Retinal pigment epithelial cell (primary cell): ENCODE measurements at places on chromosomes 4 and X.

DNA sequence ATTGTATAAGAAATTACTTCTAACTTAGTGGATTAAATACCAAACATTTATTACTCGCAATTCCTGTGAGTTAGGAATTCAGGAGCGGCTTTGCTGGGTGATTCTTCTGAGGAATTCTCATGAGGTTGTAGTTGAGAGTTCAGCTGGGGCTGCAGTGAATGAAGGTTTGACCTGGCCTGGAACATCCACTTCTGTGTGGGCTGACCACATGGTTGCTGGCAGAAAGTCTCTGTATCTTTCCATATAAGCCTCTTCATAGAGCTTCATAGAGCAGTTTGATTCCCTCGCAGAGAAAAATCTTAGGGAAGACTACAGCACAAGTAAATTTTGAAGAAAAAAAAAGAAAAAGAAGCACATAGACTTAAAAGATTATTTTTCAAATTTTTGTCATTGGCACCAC, 339.7 kb upstream of the NWD2 start:
- DNase-seq: no peak

DNA sequence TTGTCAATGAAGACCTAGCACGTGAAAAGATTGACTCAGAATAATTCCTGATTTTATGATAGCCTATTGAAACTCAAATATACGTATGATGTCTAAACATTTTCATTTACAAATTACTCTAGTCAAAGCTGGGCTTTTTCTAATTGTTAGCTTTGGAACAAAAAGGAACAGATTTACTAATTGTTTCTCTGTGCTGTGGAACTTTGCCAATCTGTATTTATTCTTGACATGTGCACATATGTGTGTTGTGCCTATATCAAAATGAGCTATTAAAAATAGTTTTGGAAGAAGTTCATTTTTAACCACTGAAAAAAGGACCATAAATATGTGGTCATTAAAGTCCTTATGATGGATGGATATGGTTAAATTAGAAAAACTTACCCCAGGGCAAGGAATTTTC, 85.4 kb upstream of the PACRGL start:
- DNase-seq: no peak

DNA sequence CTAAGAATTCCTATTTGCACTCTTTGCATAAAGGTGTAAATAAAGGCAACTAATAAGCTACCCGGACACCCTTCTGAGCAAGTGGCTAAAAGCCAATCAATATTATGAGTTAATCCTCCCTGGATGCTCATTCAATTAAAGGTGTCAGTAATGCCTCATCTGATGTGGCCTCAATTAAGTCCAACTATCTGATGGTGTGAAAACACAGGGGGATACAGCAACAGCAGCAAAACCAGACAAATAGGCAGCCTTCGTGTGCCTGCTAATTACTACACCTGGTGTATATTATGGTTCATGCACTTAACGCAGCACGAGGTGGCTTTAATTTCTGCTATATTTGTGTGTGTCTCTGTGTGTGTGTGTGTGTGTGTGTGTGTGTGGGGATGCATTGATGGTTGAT, 244.4 kb downstream of the DCLK2 start:
- DNase-seq: no peak

GRCh38 chr4:10951306-10951705, 266.7 kb upstream of the CLNK start:
- no peak for DNase-seq

GRCh38 chr4:930827-931193, 1.3 kb downstream of the GAK start:
- DNase-seq: no peak
